Right lung (tissue), 10 donors: ENCODE measurements at places on chromosomes 7 and 10.

GRCh38 chr10:43689618-43689954 lies 40.9 kb upstream of the ZNF32 start:
- peak; percentile 54 for DNase-seq

GRCh38 chr7:101163279-101164070 lies 1.9 kb downstream of the VGF start:
- no peak for DNase-seq

GRCh38 chr7:141630621-141631020 lies 71.3 kb downstream of the DENND11 start:
- no peak for DNase-seq

- no peak for DNase-seq
Measured at GRCh38 chr7:137977173-137977572, 24.7 kb downstream of the CREB3L2 start.

- no peak for DNase-seq
Measured at GRCh38 chr10:68796605-68797004, 30.7 kb upstream of the STOX1 start.

GRCh38 chr10:72765051-72765745 lies 73.3 kb downstream of the MCU start:
- DNase-seq: no peak

DNA sequence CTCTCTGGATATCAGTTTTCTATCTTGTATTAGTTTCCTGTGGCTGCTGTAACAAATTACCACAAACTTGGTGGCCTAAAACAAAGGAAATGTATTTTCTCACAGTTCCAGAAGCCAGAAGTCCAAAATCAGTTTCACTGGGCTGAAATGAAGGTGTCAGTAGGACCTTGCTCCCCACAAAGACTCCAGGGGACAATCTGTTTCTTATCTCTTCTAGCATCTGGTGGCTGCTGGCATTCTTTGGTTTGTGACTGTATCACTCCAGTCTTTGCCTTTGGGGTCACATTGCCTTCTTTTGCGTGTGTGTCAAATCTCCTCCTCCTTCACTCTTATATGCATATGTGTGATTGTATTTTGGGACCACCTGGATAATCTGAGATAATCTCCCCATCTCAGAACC lies 153.0 kb upstream of the PRPS1L1 start:
- no peak for DNase-seq

DNA sequence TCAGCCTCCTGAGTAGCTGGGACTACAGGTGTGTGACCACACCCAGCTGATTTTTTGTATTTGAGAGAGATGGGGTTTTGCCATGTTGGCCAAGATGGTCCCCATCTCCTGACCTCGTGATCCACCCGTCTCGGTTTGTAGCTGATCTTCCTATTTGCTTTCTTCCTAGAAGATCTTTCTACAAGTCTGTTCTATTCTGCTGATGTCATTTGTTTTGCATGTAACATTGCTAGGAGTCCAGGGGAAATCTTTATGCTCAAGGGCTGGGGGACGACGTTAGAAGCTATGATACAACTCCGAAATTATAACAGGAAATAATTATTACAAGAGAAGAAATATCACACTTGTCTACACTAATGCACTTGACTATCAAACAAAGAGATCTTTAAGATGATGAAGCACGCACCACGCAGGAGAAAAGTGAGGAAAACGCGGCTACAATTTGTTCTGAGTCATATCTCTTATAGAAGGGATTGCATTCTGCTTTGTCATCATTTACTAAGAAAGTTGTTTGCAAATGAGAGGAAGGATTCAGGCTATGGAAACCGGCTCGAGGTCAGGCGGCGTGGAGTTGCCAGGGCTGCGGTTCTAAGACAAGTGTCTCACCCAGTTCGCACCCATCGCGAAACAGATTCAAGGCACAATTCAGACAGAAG lies 103.0 kb upstream of the CARD11 start:
- DNase-seq: no peak

- no peak for DNase-seq
Measured at GRCh38 chr10:44589181-44589943, 204.5 kb upstream of the CXCL12 start.

DNA sequence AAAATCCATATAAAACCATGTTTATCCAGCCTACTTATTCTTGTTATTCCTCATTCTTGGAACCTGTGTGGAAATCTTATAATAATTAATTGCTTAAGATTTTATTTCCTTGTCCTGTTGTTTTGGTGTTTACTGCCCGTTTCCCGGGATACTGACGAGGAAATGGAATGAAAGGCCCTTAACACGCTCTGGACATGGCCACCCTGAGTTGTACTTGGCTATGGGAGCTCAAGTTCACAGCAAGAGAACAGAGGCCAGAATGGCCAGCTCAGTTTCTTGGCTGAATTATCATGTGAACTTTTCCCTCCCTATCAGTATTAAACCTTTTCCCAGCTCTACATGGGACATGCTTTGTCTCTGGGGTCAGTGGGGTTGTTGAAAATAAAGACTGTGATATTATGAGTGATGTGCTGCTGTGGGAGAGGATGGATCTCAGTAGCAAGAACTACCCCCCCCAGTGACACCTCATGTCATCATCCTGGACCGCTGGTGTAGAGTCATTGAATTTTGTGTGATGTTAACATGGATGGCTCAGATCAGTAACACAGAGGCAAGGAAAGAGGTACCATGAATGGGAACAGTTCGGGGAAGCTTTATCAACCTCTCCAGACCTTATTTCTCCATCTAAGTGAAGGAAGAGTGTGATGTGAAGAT lies 87.0 kb upstream of the IGFBP3 start:
- DNase-seq: peak; percentile 23

DNA sequence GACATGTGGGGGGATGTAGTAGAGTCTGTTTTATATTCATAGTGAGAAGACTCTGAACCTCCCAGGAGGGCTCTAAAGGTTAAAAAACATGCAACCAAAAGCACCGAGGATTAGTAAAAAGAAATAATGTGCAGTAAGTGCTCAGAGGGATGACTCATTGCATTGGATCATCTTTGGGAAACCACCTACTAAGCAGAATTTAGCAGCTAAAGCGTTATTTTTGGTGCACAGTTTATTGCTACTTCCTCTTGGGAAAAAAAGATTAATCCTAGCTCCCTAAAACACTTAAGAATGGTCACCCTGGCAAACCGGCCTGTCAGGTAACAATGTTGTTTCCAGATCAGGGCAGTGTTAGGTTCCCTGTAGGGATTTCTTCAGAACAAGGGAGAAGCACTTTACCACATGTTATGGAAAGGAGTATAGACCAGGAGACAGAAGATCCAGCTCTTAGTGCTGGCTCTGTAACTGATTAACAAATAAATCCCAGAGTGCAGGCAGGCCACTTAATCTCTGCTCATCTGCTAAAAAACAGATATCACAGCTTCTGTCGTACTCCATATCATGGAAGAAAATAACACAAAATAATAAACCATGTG lies 44.8 kb upstream of the FAM133B start:
- DNase-seq: no peak

DNA sequence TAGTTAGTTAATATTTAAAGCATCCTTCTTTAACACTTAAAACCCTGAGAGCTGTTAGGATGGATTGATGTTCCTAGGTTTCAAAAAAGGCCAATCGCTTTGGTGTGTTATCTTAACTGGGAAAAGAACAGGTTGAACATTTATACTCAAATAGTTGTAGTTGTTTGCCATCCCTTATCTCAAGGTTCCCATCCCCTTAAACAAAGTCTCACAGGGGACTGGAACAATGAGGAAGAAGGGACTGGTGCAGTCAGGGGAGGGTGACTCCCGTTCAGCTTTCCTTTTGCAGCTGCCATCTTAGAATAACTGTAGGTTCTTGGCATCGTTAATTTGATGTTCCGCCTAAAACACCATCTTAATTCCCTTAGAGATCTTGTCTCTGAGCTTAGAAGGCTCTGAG lies 2.6 kb upstream of the KBTBD2 start:
- DNase-seq: no peak

GRCh38 chr7:77679608-77680007 lies 16.7 kb upstream of the RSBN1L start:
- DNase-seq: no peak

DNA sequence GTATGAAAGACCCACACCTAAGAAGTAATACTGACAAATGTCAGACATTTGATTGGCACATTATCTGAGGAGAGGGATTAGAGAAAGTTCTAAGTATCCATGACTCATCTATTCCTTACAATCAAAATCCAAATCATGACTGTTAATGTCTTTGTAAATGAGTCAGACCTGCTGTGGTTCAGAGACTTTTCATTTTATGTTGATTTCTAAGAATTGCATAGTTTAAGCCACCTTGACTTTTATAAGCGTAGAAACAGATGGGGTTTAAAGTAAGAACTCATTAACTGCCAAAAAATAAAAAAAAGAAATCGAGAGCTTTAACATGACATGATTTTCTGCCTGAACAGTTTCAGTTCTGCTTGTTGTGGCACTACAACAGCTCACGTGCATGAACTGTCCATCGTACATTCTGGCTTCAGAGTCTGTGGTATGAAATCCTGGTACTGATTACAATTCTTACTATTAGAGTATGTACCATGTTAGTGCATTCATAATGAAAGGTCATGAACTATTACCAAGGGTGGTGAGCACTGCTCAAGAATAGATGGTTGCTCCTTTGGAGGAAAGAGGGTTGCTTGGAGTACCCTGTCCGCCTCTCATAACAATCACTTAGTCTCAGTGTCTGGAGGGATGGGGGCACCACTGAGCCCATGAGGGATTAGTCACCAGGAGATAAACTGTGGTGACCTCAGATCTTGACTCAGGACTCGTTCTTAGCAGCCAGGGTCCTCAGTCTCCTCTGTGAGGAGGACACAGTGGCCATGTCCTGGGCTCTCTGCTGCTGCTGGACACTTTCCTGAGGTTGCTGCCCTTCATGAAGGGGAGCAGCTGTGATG lies 42.2 kb downstream of the ACSM6 start:
- no peak for DNase-seq

GRCh38 chr7:129848436-129848835 lies 104.3 kb downstream of the UBE2H start:
- no peak for DNase-seq
